ENCODE measurements at places on chromosomes 1 and 21. TPM values are rescaled to one million over a fixed set of nuclear protein-coding genes. Genes with fewer than 3 reads are reported as not detected.

DNA sequence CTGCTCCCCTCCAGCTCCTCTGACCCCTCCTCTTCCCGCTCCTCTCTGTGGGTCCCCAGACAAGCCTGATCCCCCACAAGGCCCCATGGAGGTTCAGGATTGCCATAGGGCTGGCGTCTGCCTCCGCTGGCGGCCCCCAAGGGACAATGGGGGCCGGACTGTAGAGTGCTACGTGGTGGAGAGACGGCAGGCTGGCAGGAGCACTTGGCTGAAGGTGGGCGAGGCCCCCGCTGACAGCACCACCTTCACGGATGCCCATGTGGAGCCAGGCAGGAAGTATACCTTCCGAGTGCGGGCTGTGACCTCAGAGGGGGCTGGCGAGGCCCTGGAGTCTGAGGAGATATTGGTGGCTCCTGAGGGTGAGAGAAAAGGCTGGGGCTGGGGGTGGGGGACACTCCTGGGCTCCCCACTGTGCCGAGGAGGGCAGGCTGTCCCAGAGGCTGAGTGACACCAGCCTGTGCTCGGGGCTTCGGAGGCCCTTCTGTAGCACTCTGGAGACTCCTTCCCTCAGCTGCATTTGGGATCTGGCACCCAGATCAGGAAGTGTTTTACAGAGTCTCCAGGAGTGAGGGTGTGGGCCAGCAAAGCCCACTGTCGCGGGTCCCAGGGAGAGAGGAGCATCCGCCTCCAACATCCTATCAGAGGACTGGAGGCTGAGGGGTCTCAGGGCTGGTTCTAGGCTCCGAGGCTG lies 25.9 kb downstream of the IGFN1 start:
- H3K4me3 ChIP-seq, result no peak overlapping the region
- no peaks in the 10 kb centered on the region for H3K36me3 ChIP-seq
- H3K4me1 ChIP-seq, result no peaks in the 10 kb centered on the region
- H3K27me3 ChIP-seq, result peaks cover 24% of the 10 kb centered on the region

DNA sequence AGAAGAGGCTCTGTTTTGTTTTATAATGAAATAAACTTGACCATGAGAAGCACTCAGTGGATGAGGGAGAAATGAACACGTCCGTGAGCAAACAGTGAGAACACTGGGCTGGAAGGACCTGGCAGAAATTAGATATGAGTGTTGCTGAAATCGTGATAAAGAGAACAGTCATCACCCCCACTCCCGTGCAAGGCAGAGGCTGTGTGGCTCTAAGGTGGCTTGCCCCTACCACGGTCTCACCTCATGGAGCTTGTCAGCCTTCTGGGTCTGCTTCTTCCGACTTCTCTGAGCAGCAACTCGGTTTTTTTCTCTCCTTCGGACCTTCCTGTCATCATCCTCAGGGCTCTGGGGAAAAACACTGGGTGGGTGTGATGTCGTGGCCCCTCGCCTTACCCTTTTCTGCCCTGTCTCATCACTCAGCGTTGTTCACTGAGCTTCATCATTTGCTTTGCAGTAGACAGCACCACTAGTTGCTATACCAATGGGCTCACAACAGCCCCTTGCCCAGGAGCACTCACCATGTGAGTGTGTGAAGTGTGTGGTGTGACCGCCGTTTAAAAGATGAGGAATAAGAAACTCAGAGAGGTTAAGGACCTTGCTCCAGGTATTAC lies 2.8 kb downstream of the BATF3 start:
- no peak overlapping the region for H3K27ac ChIP-seq
- no peak for DNase-seq
- peaks cover 74% of the 10 kb centered on the region for H3K27me3 ChIP-seq
- peaks cover 12% of the 10 kb centered on the region for H3K4me1 ChIP-seq

The DNALI1 gene
- total RNA-seq, result 75.4 TPM

The MCOLN2 gene
- 0.16 TPM for total RNA-seq

DNA sequence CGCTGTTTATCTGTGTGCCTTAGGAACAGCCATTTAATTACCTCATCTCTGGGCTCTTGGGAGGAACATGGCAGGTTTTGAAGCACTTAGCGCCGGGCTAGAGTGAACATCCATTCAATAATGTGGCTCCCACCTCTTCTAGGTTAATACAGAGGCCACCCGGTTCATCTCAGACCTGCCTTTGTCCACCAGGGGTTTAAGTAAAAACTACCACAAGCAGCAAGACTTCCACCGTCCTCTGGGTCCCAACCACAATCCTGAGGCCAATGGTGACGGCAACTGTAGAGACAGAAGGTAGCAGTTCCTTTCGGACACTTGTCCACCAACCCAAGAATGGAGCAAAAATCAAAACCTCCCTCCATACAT lies 924 bp upstream of the DDOST start:
- H3K4me1 ChIP-seq, result peaks cover 21% of the 10 kb centered on the region
- DNase-seq, result no peak
- H3K4me3 ChIP-seq, result peak overlapping the region; percentile 99
- H3K27me3 ChIP-seq, result no peaks in the 10 kb centered on the region
- peaks cover 4% of the 10 kb centered on the region for H3K36me3 ChIP-seq

The KCNE2 gene
- 0.55 TPM for total RNA-seq

The DNASE2B gene
- total RNA-seq, result 0.26 TPM

DNA sequence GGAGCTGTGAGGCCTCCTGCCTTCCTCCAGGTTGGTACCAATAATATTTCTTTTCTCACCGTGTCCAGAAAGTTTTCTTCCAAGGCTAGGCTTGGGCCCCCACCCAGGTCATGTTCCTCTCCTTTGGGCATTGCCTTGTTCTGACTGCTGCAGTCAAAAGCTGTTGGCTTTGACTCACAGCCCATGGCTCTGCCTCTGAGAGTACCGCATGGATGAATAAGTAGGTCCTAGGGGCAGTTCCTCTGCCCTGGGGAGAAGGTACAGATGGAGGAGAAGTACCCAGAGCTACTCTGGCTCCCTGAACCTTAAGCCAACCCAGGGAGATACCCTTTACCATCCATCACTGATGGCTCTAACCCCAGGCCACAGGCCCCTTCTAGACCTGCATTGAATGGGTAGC lies 115.0 kb downstream of the NAV1 start:
- H3K4me1 ChIP-seq, result peaks cover 5% of the 10 kb centered on the region
- DNase-seq, result no peak
- H3K36me3 ChIP-seq, result no peaks in the 10 kb centered on the region
- H3K4me3 ChIP-seq, result no peak overlapping the region

The LEFTY2 gene
- 0.51 TPM for total RNA-seq

The AMY1C gene
- not detected for total RNA-seq

DNA sequence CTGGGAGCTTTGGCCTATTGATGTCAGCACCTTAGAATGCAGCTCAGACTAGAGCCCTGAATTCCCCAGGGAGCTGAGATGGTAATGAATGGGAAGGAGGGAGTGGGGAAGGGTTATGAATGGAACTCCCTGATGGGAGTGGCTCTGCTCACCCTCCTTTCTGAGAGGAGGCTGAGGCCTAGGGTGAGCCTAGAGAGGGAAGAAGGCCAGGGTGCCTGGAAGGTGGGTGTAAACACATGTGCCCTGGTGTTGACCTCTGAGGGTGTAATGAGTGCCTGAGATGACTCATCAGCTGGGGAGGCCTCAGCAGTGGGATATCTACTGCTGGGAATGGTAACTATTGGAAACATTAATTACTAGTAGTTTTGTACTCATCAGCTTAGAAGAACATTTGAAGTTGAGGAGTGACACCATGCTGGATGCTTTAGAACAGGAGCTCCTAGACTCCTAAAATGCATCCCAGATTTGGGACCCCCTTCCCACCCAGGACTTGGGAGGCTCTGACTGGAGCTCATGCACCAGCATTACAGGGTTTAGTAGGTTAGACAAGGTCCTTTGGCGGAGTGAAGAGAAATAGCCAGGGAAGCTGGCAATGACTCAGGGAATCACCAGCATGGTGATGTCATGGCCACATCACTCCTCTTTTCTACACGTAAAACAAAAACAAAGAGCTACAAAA lies 16.0 kb upstream of the PIGV start:
- no peak overlapping the region for H3K4me3 ChIP-seq
- peaks cover 62% of the 10 kb centered on the region for H3K36me3 ChIP-seq
- peaks cover 10% of the 10 kb centered on the region for H3K4me1 ChIP-seq

The CYP4Z1 gene
- total RNA-seq, result not detected

The WNT3A gene
- total RNA-seq, result not detected

The PDZK1 gene
- 25.0 TPM for total RNA-seq

DNA sequence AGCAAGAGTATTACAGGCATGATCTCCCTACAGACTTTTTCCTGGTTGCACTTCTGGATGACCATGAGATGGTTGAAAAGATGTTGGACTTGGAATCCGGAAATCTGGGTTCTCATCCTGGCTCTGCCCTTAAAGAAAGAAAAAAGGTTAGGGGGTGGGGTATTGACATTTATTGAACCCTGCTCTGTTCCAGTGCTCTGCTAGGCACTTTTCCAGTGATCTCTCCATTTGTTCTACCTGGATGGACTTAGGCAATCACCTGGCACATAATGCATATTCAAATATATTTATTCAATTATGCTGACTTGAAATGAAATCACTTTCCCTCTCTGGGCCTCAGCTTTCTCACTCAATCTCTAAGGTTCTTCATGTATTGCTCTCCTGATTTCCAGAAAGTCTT lies 101.0 kb upstream of the NFIA start:
- no peak overlapping the region for H3K4me3 ChIP-seq
- no peak for DNase-seq
- H3K36me3 ChIP-seq, result no peaks in the 10 kb centered on the region
- H3K4me1 ChIP-seq, result peaks cover 5% of the 10 kb centered on the region
- no peak overlapping the region for H3K27ac ChIP-seq

- DNase-seq, result peak; percentile 29
- H3K4me3 ChIP-seq, result peak overlapping the region; percentile 36
- peak overlapping the region; percentile 87 for H3K27ac ChIP-seq
- H3K27me3 ChIP-seq, result no peaks in the 10 kb centered on the region
Measured at GRCh38 chr1:25773441-25774125, 26.4 kb upstream of the SELENON start.

The DCST1 gene
- total RNA-seq, result not detected

DNA sequence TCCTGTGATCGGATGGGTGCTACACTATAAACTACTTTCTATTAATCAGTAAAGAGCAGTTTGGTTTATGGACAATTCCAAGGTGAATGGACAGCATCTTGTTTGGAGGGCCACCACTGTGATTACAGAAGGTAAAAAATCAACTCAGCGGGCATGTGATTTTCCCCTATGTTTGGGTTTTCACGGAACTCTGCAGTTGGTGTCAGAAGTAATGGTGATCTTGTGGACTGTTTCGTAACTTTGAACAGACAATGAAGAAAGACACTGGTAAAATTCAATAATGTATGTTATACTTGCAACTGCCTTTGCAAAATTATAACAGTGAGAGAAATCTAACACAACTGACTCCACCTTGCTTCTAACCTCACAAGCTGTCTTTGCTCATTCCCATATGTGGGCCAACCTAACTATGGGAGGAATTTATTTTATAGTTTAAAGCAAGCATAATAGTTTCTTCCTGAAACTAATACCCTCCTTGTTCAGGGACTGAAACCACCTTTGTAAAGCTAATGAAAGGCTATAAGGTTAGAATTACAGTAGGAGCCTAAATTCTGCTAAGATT lies 53.2 kb downstream of the TRIM33 start:
- no peak for DNase-seq
- H3K4me1 ChIP-seq, result peaks cover 7% of the 10 kb centered on the region
- H3K4me3 ChIP-seq, result no peak overlapping the region
- H3K27me3 ChIP-seq, result no peaks in the 10 kb centered on the region

DNA sequence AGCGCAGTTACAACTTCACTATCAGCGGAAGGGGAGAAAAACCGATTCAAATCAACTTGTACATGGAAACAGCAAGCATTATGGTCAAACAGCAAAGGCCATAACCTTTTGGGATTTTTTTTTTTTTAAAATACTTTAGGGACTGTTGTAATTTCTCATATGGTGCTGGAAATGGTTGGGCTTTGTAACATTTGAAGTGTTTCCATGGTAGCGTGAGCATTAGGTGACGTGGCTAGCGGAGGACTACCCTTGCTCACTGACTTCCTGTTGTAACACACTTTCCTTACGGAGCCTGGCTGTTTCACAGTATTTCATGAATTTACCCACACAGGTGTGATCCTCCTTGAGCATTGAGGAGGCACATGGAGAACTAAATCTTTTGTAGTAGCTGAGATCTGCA lies 269.5 kb downstream of the TM2D1 start:
- H3K36me3 ChIP-seq, result peaks cover 2% of the 10 kb centered on the region
- no peak overlapping the region for H3K4me3 ChIP-seq
- peaks cover 14% of the 10 kb centered on the region for H3K27me3 ChIP-seq
- DNase-seq, result no peak
- no peak overlapping the region for H3K27ac ChIP-seq

GRCh38 chr1:45934947-45935346 lies 131.5 kb downstream of the MAST2 start:
- H3K4me1 ChIP-seq, result no peaks in the 10 kb centered on the region
- H3K27me3 ChIP-seq, result no peaks in the 10 kb centered on the region
- H3K4me3 ChIP-seq, result no peak overlapping the region
- no peak overlapping the region for H3K27ac ChIP-seq

GRCh38 chr1:115702959-115703358 lies 61.2 kb downstream of the VANGL1 start:
- H3K36me3 ChIP-seq, result no peaks in the 10 kb centered on the region
- no peaks in the 10 kb centered on the region for H3K27me3 ChIP-seq
- peaks cover 13% of the 10 kb centered on the region for H3K4me1 ChIP-seq

DNA sequence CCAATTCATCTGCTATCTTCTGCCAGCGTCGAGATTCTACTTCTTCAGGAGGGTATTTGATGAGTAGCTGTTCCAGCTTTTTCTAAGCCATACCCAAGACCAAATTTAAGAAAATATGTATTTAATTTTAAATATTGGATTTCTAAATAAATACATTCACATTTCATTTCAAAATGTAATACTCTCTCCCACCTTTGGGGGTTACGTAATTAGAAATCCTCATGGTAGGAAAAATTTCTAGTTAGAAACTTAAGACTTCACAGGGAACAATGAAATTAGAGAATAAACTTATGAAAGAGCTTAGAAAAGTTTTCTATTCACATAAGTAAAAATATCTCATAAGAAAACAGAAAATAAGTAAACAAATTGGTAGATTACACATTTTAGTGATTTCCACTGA lies 102.9 kb downstream of the ZZZ3 start:
- H3K4me1 ChIP-seq, result no peaks in the 10 kb centered on the region
- no peaks in the 10 kb centered on the region for H3K27me3 ChIP-seq
- DNase-seq, result no peak
- H3K27ac ChIP-seq, result no peak overlapping the region

DNA sequence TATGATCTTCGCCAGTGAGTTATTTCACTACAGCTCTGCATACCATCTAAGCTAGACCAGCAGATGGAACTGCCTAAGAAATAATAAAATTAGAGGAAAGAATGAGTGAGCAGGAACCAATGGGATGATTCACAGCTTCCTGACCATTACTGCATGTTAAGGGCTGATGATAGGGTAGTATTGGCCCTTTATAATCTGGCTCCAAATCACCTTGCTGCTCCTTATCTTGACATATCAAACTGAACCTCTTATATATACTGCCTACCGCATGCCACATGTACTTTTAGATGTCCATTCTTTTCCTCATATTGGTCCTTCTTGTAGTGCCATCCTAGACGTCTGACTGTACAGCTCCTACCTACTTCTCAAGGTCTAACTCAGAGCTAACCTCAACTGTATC lies 524.4 kb downstream of the DPYD start:
- no peak overlapping the region for H3K4me3 ChIP-seq
- H3K36me3 ChIP-seq, result peaks cover 3% of the 10 kb centered on the region
- H3K4me1 ChIP-seq, result no peaks in the 10 kb centered on the region
